ENCODE measurements at places on chromosomes 13 and 19. TPM values are rescaled to one million over a fixed set of nuclear protein-coding genes. Genes with fewer than 3 reads are reported as not detected.
A peak's percentile ranks its signal among the peaks of the same experiment; 100 is the strongest.

GRCh38 chr19:37954421-37954874, 47.4 kb downstream of the SIPA1L3 start:
- peaks cover 53% of the 10 kb centered on the region for H3K4me1 ChIP-seq
- H3K27me3 ChIP-seq = no peaks in the 10 kb centered on the region
- peak overlapping the region; percentile 80 for H3K27ac ChIP-seq

DNA sequence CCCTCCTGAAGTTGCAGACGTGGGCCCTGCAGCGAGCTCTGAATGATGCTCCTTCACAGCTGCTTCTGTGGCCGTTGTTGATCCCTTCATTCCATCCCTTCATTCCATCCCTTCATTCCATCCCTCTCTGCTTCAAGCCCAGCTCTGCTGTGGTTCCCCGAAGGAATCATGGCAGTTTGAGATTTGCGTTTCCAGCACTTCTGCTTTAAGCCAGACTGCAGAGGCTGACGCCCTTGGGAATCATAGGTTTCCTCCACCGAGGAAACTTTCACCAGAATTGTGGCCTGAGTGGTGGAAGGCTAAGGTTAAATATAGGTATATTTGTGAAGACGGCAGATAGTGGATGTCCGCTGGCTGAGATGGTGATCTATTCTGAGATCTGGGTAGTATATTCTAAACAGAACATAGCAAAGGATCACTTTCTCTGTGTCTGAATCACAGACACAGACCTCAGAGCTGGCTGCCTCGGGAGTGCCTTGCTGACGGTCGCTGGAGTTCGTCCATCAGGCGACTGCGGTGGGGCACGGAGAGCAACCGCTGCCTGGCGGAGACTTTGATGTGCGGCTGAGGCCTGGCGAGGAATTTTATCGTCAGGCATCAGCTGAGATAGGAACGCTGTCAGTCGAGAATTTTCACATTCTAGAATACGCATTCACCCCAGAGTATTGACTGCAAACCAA, 42.8 kb upstream of the DCUN1D2 start:
- H3K4me3 ChIP-seq = no peak overlapping the region
- H3K27ac ChIP-seq = no peak overlapping the region
- DNase-seq = no peak
- H3K27me3 ChIP-seq = no peaks in the 10 kb centered on the region
- no peaks in the 10 kb centered on the region for H3K4me1 ChIP-seq
- peaks cover 40% of the 10 kb centered on the region for H3K36me3 ChIP-seq

DNA sequence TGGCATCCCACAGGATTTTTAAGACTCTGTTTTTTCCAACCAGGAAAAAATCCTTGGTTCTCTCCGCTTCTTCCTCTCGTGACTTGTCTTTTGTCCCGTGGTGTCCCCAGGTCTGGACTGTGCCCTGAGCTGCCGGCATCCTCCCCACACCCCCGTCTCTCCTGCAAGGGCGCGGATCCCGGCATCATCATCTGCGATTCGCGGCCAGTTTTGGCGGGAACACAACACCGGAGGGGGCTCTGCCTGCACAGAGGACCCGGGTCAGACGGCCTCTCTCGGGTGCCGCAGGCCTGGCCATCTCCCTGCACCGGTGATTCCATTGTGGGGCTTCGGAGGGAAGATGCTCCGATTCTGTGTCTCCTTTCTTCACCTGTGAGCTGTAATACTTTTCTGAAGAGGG, 18.8 kb upstream of the GAS6 start:
- H3K4me1 ChIP-seq = peaks cover 29% of the 10 kb centered on the region

DNA sequence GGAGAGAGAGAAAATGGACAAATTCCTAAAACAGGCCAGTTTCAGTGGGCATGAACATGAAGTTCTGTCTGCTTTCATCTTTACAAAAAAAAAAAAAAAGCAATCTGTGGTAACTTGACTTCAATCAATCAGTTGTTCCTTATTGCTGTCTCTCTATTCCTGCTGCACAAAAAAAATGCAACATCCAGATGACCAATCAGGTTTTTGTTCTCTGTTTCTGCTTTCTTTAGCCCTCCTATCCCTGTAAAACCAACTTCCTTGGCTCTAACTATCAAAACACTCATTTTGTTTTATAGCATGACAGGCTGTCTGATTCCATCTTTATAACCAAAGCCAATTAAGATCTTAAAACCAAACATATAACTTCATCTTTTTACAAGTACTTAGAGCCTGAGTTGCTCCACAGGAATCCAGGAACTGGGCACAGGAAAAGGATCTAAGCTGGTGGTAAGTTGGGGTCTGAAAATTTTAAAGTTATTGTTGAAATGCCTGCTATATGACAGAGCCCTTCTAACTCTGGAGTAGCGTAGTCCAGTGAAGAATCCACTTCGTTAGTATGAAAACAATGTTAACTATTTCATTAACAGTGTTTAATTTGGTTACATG, at the start of gene FPR3:
TSS of gene FPR3 (plus strand) at position 273 of the 606 bp plus-strand sequence. CDS start 28,592 bp downstream, outside the sequence.
- DNase-seq = no peak
- no peak within 1 kb of the TSS for H3K27ac ChIP-seq
- no peaks in the 10 kb centered on the region for H3K36me3 ChIP-seq
- no peak within 1 kb of the TSS for H3K4me3 ChIP-seq
- H3K27me3 ChIP-seq = peaks cover 3% of the 10 kb centered on the region

DNA sequence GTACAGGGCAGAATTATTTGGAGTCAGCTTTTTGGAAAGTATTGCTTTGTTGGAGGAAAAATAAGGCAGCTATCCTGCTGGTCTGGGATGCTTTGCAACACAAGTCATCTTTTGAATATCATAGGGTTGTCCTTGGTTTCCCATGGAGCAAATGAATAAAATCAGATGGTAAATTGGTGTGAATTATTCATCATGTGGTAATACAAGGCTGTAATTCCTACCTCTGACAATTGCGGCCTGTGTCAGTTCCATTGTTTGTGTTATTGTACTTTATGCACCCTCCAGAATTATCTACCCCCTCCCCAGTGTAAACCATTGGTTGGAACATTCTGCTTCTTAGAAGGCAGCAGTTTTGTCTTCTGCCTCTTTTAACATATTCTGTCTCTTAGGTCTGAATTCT, 46.2 kb downstream of the RNASEH2B start:
- no peak for DNase-seq
- H3K27me3 ChIP-seq = no peaks in the 10 kb centered on the region
- no peaks in the 10 kb centered on the region for H3K4me1 ChIP-seq
- peaks cover 5% of the 10 kb centered on the region for H3K36me3 ChIP-seq

- H3K27me3 ChIP-seq = peaks cover 2% of the 10 kb centered on the region
- DNase-seq = no peak
- peak overlapping the region; percentile 94 for H3K4me3 ChIP-seq
- H3K36me3 ChIP-seq = no peaks in the 10 kb centered on the region
- H3K4me1 ChIP-seq = peaks cover 22% of the 10 kb centered on the region
These were observed 357 bp upstream of the COG6 start for GRCh38 chr13:39655041-39655568.

DNA sequence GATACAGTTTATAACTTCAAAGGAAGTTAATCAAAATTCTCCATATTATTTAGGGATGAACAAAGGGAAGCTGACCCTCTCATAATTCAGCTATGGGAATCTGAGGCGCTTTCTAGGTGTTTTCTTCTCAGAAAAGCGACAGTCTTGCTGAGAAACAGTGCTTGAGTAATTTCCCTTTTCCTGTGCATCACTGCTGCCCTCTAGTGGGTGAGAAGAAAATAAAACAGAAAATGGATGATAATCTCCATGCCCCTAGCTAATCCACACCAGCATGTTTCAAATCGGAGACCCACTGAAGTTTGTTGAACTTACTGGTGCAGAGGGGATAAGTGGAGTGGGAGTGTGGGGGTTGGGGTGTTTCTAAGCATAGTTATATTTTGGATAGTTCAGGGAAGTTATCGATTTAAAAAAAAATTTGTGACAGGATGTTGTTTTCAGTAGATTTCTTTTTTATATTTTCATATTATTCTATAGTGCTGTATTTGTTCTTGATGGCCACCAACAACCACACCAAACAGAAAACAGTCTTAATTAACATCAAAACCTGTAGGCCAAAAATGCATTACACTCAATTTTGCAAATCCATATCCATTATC, 21.4 kb downstream of the LCP1 start:
- peak; percentile 39 for DNase-seq
- H3K36me3 ChIP-seq = no peaks in the 10 kb centered on the region
- 0 out of 2 replicates have a peak overlapping the region, but pooled peaks have one; percentile 17 for H3K4me3 ChIP-seq
- H3K27ac ChIP-seq = no peak overlapping the region
- H3K27me3 ChIP-seq = peaks cover 2% of the 10 kb centered on the region

Gene MAST1
- total RNA-seq = not detected

Gene CACNG6
- total RNA-seq = not detected

Gene SHISA7
- total RNA-seq = not detected

Gene FEM1A
- total RNA-seq = 8.8 TPM

Gene ZNF260
- 13.2 TPM for total RNA-seq

Gene CYP4F2
- total RNA-seq = not detected

Gene SYCN
- total RNA-seq = not detected

All from HFFc6 (cell line).